Activated CD8-positive, alpha-beta memory T cell treated with anti-CD3 and anti-CD28 coated beads, Interleukin-2, amount 10 ng/mL, durations not matched to agents 7 days and 5 days (primary cell): ENCODE measurements at places on chromosomes 6 and 20. TPM values are rescaled to one million over a fixed set of nuclear protein-coding genes. Genes with fewer than 3 reads are reported as not detected.

The BFSP1 gene
- 3.2 TPM for total RNA-seq

The SALL4 gene
- total RNA-seq: 0.06 TPM

The GSTA3 gene
- total RNA-seq: not detected

The SLC22A7 gene
- not detected for total RNA-seq

The TAAR1 gene
- not detected for total RNA-seq

DNA sequence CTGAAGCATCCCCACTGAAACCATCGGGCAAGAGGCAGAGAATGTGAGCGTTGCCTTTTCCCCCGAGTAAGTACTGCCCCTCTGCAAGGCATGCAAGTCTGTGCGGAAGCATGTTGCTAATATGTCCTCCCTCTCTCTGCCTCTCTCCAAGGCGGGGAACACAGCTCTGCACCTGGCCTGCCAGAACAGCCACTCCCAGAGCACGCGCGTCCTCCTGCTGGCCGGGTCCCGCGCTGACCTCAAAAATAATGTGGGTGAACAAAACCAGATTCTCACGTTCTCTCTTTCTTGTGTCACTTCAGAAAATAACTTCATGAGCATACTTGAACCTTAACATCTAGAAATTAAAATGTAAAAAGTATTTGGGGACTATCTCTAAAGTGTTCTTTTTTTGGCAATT lies 26.4 kb downstream of the LYRM2 start:
- no peak for DNase-seq
- no peaks in the 10 kb centered on the region for H3K27me3 ChIP-seq
- H3K27ac ChIP-seq: no peak overlapping the region

DNA sequence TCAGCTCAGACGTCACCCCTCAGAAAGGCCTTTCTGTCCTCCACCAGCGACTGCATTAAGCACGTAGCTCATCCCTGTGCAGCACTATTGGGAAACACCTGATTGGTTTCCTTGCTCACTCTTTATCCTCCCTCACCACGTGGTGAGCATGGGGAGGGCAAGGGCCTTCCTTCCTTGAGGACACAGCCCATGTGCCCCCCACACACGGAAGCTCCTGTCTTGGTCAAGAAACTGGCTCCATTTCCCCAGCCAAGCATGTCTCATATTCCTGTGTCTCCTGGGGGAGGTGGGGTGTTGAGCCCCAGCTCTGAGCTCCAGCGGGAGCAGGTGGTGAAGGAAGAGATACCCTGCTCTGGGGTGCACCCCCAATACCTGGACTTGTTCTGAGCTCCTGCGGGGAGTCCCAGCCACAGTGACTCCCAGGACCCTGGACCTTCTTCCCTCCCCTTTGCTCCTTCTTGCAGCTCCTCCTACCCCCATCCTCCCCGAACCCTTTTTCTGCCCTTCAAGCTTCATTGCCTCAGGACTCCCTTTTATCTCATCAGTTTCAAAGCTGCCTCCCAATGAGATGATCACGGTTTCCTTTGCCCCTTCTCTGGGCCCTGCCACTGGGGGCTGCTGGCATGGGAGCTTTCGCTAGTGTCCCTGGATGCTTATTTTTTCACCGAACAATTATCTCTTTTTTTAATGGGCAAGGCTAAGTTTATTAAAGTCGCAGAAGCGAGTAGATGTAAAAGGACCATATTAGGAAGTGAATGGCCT lies 230.1 kb downstream of the TFAP2C start:
- H3K4me1 ChIP-seq: no peaks in the 10 kb centered on the region
- H3K27me3 ChIP-seq: peaks cover 6% of the 10 kb centered on the region
- DNase-seq: no peak
- H3K4me3 ChIP-seq: no peak overlapping the region
- H3K27ac ChIP-seq: no peak overlapping the region

GRCh38 chr6:144327081-144327480 lies 41.9 kb downstream of the UTRN start:
- peaks cover 12% of the 10 kb centered on the region for H3K27me3 ChIP-seq
- H3K27ac ChIP-seq: no peak overlapping the region
- H3K4me1 ChIP-seq: no peaks in the 10 kb centered on the region

- no peaks in the 10 kb centered on the region for H3K36me3 ChIP-seq
- no peak overlapping the region for H3K27ac ChIP-seq
- H3K4me1 ChIP-seq: no peaks in the 10 kb centered on the region
- H3K27me3 ChIP-seq: peaks cover 41% of the 10 kb centered on the region
- H3K4me3 ChIP-seq: no peak overlapping the region
Measured at GRCh38 chr6:56962441-56962840, 7.5 kb downstream of the BEND6 start.

DNA sequence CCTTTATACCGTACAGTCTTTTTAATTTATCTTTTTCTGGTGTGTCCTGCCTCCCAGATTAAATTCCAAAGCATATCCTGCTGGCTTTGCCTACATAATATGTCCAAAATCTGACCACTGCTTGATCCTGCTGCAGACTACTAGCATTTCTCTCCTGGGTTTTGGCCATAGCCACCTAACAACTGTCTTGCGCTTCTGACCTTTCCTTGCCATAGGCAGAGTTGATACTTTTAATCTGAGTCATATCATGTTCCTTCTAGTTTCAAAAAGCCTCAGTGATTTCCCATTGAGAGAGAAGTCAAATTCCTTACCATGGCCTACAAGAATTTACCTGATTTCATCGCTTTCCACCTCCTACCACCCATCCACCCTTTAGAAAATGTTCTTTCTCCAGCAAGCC lies 104.8 kb downstream of the BCKDHB start:
- DNase-seq: no peak
- H3K4me1 ChIP-seq: peaks cover 14% of the 10 kb centered on the region
- no peak overlapping the region for H3K27ac ChIP-seq
- H3K36me3 ChIP-seq: peaks cover 4% of the 10 kb centered on the region
- H3K27me3 ChIP-seq: no peaks in the 10 kb centered on the region
- H3K4me3 ChIP-seq: no peak overlapping the region

- DNase-seq: no peak
- no peaks in the 10 kb centered on the region for H3K4me1 ChIP-seq
- no peaks in the 10 kb centered on the region for H3K36me3 ChIP-seq
- no peak overlapping the region for H3K4me3 ChIP-seq
Measured at GRCh38 chr20:60883496-60883895, 368.6 kb upstream of the CDH4 start.

DNA sequence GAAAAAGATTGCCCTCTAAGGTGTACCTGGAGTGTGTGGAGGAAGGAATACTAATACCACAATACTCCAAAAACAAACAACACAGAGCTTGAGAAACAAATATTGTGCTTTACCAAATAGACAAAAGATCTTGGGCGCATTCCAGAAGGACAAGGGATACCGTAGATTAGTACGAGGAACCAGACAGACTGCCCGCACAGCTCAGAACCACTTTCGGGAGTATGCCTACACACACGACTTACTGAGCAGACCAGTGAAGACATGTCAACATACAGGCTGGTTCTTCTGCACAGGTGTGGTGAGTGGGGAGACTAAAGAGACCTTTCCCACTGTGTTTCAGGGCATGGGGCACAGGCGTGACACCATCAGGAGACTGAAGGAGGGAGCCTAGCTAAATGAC lies 15.8 kb upstream of the FOXQ1 start:
- H3K27me3 ChIP-seq: peaks cover 29% of the 10 kb centered on the region
- no peaks in the 10 kb centered on the region for H3K4me1 ChIP-seq
- H3K27ac ChIP-seq: no peak overlapping the region
- no peak for DNase-seq
- no peaks in the 10 kb centered on the region for H3K36me3 ChIP-seq

- no peaks in the 10 kb centered on the region for H3K36me3 ChIP-seq
- DNase-seq: no peak
- no peak overlapping the region for H3K27ac ChIP-seq
- no peaks in the 10 kb centered on the region for H3K4me1 ChIP-seq
- H3K4me3 ChIP-seq: no peak overlapping the region
Measured at GRCh38 chr6:78844899-78845298, 22.5 kb upstream of the IRAK1BP1 start.

GRCh38 chr20:44884907-44885391 lies 556 bp upstream of the YWHAB start:
- H3K4me1 ChIP-seq: peaks cover 42% of the 10 kb centered on the region
- H3K36me3 ChIP-seq: peaks cover 18% of the 10 kb centered on the region
- H3K27ac ChIP-seq: peak overlapping the region; percentile 88
- H3K4me3 ChIP-seq: peak overlapping the region; percentile 91

DNA sequence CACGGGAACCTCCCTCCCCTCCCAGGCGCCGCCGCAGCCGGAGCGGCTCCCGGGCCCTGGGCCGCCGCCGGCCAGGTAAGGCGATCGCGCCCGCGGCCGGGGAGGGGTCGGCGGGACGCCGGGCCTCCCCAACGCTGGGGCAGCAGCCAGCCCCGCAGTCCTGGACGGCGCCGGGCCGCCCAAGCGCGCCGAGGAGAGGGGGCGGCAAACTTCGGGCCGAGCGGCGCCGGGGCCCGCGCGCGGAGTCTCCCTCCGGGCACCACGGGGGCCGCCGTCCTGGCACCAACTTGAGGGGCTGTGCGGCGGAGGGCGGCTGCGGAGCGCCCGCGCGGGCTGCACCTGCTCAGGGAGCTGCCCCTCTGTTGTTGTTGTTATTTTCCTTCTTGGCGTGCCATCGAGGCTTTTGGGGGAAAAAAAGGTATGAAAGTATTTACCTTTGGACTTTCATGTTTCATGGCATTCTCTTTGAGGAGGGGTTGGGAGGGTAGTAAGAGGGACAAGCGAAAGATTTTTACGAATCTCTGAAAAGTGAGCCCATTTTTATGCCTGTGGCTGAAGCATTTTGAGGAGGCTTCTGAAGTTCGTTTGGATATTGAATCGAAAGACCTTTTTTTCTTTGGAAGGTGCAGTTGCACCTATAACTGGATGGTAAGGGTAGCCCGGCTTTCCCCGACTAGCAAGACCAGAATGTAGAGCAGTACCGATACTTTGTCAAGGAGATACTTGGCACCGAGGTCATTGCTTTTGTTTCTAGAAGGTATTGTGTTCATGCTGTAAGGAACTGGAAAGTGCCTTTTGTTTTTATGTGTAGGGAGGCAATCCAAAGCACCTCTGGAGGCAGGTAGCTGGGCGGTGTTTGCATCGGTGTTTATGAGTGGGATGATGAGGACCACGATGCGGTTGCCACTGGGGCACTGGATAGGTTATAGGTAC lies at the start of gene RNF182:
Gene RNF182, plus strand, starts transcription at position 4 of the 933 bp plus-strand sequence. CDS start 52,168 bp downstream, outside the sequence.
- no peaks in the 10 kb centered on the region for H3K36me3 ChIP-seq
- DNase-seq: no peak
- H3K4me1 ChIP-seq: peaks cover 13% of the 10 kb centered on the region
- H3K27me3 ChIP-seq: peaks cover 71% of the 10 kb centered on the region
- peak within 1 kb of the TSS; percentile 67 for H3K4me3 ChIP-seq

DNA sequence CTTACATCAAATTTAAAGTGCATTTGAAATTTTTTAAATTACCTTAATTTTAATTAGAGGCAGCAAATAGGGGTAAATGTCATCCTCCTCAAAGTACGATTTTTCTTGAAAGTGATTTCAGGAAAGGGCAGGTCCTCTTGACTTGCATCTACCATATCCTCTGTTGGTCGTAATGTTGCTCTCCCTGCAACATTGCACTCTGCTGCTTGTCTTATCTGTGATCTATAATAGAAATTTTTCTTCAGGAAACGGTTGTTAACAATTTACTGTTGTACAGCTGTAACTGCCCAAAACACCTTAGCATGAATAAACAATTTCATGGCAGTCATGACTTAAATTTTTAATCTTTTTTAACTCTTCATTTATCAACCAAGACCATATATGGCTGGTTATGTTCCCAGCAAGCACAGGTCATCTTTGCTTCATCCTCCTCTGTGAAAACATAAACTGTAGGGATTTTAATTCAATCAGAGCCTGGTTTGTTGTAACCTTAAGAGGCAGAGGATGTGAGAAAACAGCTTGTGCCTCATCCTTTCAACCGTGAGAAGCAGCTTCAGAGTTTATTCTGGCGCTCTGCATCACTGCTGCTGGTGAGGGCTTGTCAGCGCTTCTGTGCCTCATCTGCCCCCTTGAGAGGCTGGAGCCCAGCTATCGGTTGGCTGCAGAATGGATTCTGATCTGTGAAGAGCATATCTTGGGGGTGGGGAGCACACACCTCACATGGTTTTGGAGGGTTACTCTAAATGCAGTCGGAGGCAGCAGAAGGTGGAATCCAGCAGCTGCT lies 56.0 kb downstream of the CTNNBL1 start:
- H3K36me3 ChIP-seq: peaks cover 29% of the 10 kb centered on the region
- H3K27me3 ChIP-seq: no peaks in the 10 kb centered on the region
- H3K4me3 ChIP-seq: no peak overlapping the region
- no peak for DNase-seq
- H3K27ac ChIP-seq: no peak overlapping the region

DNA sequence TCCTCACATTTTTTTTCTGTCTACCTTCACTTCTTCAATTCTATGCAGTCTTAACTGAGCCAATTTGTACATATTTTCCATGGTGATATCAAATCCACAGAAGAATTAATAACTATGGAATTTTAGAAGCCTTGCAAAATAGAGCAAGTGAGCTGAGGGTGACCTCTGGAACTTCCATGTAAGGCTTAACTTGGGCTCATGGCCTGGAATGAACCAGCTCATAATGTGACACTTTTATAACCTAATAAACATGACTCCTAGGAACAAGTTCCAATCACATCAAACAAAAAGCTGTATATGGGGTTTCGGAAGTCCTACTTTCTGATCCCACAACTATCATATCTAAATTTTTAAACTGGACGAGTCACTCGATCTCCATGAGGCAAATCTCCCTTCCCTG lies 232.4 kb downstream of the FOXA2 start:
- H3K36me3 ChIP-seq: no peaks in the 10 kb centered on the region
- H3K4me3 ChIP-seq: no peak overlapping the region
- H3K27ac ChIP-seq: no peak overlapping the region
- H3K27me3 ChIP-seq: no peaks in the 10 kb centered on the region
- DNase-seq: no peak
- no peaks in the 10 kb centered on the region for H3K4me1 ChIP-seq

- no peak overlapping the region for H3K27ac ChIP-seq
- H3K27me3 ChIP-seq: no peaks in the 10 kb centered on the region
- DNase-seq: no peak
- no peak overlapping the region for H3K4me3 ChIP-seq
Measured at GRCh38 chr20:34299556-34300255, 3.4 kb downstream of the AHCY start.

DNA sequence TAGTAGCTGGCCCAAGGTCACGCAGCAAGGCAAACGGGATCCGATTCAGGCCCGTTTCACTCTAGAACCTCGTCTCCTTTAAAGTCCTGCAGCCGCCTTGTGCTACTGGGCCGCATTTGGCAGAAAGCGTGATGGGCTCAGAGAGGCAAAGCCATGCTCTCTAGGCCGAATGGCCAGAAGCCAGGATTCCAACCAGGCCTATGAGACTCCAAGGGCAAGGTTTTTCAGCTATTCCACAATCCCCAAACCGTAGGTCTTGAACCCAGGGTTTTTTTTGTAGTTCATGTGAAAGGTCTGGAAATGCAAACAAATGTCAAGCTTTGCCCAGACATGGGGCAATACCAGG lies 174.1 kb downstream of the PREX1 start:
- no peak overlapping the region for H3K4me3 ChIP-seq
- H3K27ac ChIP-seq: no peak overlapping the region
- peaks cover 65% of the 10 kb centered on the region for H3K36me3 ChIP-seq
- peaks cover 6% of the 10 kb centered on the region for H3K4me1 ChIP-seq

DNA sequence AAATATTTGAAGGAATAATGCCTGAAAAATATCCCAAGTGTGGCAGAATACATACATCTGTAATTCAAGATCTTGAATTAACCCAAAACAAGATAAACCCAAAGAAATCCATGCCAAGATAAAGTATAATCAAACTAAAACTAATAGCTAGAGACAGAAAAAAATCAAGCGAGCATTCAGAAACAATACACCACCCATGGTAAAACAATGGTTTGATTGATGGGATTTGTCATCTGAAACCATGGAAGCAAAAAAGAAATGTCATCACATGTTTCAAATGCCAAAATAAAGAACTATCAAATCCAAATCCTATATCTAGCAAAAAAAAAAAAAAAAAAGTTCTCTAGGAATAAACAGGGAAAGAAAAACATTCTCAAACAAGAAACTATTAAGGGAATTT lies 5.1 kb upstream of the DEFB127 start:
- no peak for DNase-seq
- no peaks in the 10 kb centered on the region for H3K4me1 ChIP-seq
- no peak overlapping the region for H3K4me3 ChIP-seq
- no peak overlapping the region for H3K27ac ChIP-seq
- H3K27me3 ChIP-seq: peaks cover 34% of the 10 kb centered on the region
